NCI-H524 (cell line): ENCODE measurements at places on chromosomes 6 and 20.
A peak's percentile ranks its signal among the peaks of the same experiment; 100 is the strongest.

DNA sequence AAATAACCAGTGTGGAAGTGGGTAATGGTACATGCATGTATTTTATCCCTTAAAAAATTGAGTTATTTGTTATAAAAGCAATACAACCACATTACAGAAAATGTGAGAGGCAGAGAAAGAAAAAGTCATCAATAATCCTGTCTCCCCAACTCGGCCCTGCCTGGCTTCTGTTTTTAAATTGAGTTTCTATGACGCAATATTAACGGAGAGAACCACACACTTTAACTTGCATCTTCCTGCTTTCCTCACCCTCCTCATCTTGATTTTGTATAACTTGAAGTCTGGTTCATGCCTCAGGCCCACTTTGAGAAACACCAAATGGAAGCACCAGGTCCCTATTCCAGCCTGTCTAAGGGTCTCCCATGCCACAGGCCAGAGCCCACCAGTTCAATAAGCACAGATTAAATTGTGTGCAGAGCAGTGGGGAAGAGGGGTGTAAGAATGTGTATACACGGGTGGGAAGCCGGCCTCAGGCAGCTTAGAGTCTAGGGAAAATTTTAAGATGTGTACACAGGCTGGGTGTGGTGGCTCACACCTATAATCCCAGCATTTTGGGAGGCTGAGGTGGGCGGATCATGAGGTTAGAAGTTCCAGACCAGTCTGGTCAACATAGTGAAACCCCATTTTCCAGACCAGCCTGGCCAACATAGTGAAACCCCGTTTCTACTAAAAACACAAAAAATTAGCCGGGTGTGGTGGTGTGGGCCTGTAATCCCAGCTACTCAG is 15.9 kb downstream of the KCNK5 start:
- no peak for DNase-seq

- DNase-seq: no peak
Observed at GRCh38 chr6:149311766-149312165, 5.7 kb upstream of the TAB2 start.

- DNase-seq: no peak
Observed at GRCh38 chr6:98067375-98067774, 767.0 kb upstream of the POU3F2 start.

DNA sequence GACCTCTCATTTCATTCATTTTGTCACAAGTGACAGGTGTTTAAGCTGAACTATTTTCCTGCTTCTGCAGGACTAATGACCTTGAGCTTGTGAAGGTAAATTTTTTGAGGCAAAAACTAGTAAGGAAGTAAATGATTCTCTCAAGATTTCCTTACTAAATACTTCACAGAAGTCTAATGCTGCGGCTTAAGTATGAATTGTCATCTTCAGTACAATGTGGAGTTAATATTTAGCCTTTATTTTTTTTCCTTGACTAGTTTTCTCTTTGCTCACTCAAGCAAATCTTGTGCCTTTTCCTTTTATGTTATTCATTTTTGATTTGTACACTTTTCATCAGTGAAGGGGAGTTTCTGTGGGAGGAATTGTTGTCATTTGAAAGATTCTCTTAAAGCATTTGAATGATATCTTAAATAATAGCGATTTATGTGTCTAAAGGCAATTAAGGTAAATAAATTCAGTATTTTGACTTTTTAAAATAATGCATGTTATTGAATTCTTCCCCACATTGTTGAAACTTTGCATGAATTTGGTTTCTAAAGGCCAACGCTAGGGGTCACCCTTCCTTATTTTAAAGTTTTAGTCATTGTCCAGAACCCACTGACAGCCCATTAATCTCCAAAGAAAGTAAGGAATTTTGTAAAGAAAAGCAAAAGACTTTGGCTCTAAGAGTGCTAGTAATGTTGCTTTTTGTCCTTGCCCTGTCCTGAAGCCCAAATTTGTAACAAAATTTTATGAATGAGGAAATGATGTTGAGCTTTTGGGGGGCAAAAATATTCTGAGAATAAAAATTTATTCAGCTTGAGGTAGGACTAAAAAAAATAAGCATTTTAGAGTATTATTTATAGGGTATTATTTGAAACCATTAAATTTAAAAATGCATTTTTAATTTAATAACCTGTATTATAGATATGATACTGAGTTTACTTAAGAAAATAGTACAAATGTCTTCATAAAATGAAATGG is 157.4 kb upstream of the LAMA2 start:
- peak; percentile 45 for DNase-seq

DNA sequence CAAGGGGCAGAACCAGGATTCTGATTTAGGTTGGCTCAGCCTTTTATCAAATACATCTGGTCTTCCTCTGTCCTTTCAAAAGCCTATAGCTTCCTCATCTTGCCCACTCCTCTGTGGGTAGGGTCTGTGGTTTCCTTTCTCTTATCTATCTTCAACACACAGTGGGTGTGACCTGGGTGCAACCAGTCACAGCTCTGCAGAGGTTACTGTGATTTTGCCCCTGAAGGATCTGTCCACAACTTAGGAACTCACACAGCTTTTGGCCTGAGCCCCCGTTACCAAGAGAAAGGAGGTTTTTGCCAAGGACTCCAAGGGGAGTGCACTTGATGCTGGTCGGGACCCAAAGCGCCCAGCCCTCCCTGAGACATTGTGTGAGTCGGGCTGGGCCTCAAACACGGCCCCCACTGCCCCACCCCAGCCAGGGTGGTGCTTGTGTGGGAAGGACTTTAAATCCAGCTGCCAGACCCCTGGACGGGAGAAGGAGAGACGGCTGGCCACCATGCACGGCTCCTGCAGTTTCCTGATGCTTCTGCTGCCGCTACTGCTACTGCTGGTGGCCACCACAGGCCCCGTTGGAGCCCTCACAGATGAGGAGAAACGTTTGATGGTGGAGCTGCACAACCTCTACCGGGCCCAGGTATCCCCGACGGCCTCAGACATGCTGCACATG is at the start of gene PI16:
Gene PI16 (plus strand): TSS at position 477 of the 670 bp plus-strand sequence. CDS start 23 bp downstream, at position 500.
- no peak for DNase-seq

GRCh38 chr6:157967486-157967885 is 14.2 kb upstream of the SYNJ2 start:
- no peak for DNase-seq

DNA sequence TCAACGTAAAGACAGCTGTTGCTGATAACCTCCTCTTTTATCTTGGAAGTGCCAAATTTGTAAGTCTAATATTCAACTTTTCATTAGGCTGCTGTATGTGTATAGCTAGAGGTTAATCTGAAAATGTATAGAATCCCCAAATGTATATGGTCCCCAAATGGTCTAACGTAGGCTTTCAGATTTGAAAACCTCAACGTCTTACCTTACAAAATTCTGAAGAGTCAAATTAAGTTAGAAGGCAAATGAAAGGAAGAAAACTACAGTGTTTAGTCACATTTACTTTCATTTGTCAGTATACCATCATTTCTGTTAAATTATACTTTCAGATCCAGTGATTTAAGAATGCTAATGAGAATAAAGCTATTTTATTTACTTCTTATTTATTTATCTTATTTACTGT is 256.9 kb downstream of the ARHGAP18 start:
- no peak for DNase-seq

DNA sequence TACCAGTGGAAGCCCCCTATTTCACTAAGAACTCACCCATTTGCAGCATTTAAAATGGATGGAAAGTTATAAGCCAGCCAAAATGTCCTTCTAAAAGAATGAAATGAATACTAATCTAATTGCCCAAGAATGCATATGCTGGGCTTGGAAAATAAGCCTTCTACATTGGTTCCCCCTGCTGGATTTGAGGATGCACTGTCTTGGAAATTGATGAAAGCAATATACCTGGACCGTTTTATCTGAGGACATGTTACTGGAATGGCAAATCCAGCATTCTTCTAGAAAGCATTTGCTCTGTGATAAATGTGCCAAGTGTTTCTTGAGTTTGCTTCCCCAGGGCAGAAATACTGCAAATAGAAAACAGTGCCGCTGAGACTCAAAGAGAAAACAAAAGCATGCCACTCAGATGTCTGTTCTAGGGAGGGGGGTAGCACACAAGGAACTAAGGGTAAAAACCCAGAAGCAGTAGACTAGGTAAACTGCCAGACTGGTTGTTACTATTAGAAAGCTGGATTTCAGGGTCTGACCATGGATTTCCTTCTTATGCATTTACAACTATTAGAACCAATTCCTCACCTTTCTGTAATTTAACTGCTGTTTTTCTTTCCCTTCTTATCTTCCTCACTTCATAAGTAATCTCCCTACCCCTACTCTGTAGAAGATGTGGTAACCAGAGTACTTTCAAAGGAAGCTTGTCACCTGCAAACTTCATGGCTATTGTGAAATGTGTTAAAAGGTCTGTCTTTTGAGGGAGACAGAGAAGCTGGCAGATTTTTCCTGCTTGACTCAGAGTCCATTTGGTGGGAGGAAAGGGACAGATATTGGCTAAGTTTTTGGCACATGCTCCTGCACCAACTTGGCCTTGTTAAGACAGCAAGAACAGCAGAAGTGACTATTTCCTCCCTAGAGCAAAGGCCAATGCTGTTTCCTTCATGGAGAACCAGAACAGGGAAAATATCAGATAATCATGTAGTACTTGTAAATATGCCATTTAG is 642.6 kb downstream of the KIF16B start:
- peak; percentile 84 for DNase-seq

DNA sequence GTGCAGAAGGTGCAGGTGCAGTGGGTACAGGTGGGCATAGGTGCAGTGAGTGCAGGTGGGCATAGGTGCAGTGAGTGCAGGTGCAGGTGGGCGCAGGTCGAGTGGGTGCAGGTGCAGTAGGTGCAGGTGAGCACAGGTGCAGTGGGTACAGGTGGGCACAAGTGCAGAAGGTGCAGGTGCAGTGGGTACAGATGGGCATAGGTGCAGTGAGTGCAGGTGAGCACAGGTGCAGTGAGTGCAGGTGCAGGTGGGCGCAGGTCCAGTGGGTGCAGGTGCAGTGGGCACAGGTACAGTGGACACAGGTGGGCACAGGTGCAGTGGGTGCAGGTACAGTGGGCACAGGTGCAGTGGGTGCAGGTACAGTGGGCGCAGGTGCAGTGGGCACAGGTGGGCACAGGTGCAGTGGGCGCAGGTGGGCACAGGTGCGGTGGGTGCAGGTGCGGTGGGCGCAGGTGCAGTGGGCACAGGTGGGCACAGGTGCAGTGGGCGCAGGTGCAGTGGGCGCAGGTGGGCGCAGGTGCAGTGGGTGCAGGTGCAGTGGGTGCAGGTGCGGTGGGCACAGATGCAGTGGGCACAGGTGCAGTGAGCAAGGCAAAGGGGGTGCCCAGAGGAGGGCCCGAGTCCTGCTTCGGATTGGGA is 15.3 kb downstream of the ZBTB46 start:
- no peak for DNase-seq

- DNase-seq: no peak
Observed at GRCh38 chr6:152004036-152004566, 196.6 kb downstream of the ESR1 start.

GRCh38 chr20:23257848-23258746 is 92.5 kb upstream of the NXT1 start:
- no peak for DNase-seq

- no peak for DNase-seq
Observed at GRCh38 chr6:2194643-2195042, 50.8 kb downstream of the GMDS start.

- no peak for DNase-seq
Observed at GRCh38 chr6:139649732-139650131, 275.3 kb upstream of the CITED2 start.

- no peak for DNase-seq
Observed at GRCh38 chr6:86016567-86016966, 373.9 kb upstream of the SYNCRIP start.

DNA sequence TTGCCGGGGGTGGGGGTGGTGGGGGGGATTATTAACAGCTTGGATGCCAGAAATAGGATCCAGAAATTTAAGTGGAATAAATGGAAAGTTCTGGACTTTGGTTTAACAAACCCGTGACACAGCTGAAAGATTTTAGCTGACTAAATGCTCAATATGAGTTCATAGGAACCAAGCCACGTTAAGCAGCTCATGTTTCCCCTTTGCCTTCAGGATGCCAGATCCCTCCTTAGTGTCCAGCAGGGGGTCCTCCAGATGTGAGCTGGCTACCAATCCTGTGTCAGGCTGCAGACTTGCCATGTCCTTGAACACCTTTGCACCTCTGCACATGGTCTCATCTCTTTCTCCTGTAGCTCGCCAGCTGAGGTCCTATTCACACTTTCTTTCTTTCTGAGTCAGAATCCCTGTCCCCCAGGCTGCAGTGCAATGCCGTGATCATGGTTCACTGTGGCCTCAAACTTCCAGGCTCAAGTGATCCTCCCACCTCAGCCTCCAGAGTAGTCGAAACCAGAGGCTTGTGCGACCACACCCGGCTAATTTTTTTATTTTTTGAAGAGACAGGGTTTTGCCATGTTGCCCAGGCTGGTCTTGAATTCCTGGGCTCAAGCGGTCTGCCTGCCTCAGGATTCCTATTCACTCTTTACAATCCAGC is 133.3 kb upstream of the ARMC2 start:
- DNase-seq: peak; percentile 10

GRCh38 chr20:20782755-20783154 is 70.3 kb upstream of the RALGAPA2 start:
- no peak for DNase-seq

GRCh38 chr6:20691185-20691584 is 156.9 kb downstream of the CDKAL1 start:
- DNase-seq: peak; percentile 92

DNA sequence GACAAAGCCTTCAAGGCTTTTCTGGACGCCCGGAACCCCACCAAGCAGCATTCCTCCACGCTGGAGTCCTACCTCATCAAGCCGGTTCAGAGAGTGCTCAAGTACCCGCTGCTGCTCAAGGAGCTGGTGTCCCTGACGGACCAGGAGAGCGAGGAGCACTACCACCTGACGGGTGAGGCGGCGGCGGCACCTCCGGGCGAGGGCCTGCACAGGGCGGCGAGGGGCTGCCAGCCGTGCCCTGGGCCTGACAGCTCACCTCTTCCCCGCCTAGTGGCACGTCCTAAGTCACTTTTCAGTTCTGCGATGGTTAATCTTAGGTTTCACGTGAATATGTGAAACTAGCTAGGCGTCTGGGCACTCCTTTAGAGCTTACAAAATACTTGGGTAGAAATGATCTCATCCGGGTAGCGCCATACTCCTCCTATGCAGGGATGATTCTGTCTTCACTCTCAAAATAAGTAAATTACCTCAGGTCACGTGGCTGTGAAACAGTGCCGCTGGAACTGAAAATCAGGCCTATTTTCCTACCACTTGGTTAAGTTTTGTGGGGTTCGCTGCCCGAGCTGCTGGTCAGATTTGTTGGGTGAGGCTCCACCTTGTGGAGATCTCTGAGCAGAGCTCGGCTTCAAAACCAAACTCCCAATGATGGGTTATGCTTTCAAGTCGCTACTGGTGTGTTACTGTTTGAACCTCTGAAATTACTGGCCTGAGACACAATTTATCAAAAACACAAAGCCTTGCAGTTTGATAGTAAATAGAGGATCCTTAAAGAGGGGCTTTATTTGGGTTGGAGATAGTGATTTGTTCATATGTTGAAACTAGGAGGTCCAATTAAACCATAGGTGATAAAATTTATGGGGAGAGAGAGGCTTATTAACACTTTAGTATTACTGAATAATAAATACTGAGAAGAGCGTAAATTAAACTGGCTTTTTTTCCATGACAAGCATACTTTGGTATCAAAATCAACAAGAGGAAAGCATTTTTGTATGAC is 15.5 kb upstream of the CLDN20 start:
- DNase-seq: no peak

DNA sequence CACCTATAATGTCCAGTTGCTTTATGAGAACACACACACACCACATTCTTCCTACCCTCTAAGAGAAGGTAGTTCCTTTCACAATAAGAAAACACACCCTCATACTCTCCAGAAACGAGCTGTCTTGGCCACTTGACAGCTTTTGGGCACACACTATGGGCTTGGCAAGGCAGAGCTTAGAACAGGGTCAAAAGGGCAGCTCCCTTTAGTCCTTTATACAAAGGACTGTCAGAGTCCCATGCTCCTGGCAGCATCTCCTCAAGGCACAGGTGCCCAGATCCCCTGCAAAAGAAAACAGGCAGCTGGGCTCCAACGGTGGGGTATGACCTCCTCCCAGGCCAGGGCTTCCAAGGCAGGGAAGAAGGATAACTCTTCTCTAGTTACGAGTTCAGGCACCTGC is 4.9 kb upstream of the LYRM2 start:
- DNase-seq: no peak
